Cardiac septum (tissue), 1 donor: ENCODE measurements at places on chromosomes 2 and 18. TPM values are rescaled to one million over a fixed set of nuclear protein-coding genes. Genes with fewer than 3 reads are reported as not detected.

DNA sequence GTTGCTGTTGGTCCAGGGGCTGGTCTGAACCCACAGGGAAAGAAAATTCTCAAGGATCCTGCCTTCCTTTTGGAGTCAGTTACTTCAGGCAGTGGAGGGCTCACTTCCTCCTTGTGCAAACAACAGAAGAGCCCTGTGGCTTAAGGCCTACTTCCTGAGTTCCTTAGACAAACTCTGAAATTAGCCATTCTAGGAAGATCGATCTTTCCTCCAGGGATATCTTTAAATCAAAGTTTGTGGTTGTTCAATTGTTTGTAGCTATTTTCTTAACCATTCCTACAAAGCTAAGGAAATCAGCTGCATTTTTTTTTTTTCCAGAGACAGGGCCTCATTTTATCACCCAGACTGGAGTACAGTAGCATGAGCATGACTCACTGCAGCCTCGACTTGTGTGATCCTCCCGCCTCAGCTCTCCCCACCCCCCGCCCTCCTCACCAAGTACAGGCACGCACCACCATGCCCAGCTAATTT is 156.0 kb downstream of the TANC1 start:
- no peak for DNase-seq

COL3A1 gene
- total RNA-seq, result 180 TPM

GRCh38 chr18:5238371-5238976 is 41.4 kb upstream of the AKAIN1 start:
- DNase-seq, result no peak

GRCh38 chr2:29663268-29663667 is 258.1 kb downstream of the ALK start:
- no peak for DNase-seq

DNA sequence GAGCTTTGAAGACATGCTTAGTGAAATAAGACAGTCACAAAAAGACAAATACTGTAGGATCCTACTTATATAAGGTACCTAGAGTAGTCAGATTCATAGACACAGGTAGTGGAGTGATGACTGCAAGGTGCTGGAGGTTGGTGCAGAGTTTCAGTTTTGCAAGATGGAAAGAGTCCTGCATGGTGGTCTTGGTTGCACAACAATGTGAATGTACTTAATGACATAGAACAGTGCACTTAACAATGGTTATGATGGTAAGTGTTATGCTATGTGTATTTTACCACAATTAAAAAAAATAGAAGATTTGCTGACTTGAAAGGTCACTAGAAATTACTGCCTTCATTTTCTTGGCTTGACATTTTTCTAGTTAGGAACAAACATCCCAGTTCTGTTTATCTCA is 9.5 kb downstream of the CERS6 start:
- DNase-seq, result no peak

RMDN2 gene
- total RNA-seq, result 4.8 TPM

GRCh38 chr18:46426021-46426678 is 230.9 kb downstream of the LOXHD1 start:
- peak; percentile 60 for DNase-seq

CENPA gene
- not detected for total RNA-seq

DNA sequence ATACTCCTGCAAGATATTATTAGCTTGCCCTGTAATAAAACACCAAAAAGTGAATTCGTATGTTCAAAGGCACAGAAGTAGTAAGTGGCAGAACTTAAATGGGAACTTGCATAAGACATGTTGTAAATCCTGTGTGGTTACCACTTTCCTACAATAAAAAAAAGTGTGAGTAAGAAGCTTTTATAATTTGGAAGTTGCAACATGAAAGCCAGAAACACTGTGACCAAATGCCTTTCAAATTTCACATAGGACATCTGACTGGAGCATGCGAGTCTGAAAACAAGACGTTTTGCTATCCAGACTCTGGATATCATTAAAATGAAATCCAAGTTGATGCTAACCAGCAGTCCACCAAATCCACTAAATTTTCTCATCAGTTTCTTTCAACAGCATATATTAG is 886.2 kb upstream of the NRXN1 start:
- DNase-seq, result no peak

DNA sequence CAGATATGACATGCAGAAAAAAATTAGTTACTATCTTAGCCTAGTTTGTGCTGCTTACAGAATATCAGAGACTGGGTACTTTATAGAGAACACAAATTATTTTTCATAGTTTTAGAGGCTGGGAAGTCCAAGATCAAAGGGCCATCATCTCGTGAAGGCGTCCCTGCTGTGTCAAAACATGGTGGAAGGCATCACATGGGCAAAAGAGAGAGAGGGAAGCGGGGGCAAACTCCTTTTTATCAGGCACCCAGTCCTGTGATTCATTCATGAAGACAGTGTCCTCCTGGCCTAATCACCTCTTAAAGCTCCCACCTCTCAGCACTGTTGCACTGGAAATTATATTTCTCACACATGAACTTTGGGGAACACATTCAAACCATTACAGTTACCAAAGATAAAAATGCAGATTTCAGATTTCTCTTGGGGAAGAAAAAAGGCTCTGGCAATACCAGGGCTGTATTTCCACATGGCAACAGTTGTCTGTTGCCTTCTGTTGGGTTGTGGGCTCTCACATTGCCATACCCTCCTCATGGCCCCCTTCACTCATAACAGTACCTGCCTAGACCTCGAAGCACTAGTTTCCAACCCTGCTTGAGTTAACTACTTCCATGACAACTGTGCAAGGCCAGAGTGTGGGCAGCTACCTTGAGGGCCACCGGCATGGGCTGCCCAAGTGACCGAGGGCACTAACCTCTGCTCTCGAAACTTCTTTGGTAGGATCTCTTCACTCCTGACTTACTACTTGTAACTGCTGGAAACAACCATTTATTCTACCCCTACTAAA is 2.7 kb upstream of the ACTR3 start:
- DNase-seq, result no peak

GKN2 gene
- total RNA-seq, result not detected

- DNase-seq, result peak; percentile 82
Measured at GRCh38 chr2:84830095-84830494, 50.8 kb downstream of the TRABD2A start.

DNA sequence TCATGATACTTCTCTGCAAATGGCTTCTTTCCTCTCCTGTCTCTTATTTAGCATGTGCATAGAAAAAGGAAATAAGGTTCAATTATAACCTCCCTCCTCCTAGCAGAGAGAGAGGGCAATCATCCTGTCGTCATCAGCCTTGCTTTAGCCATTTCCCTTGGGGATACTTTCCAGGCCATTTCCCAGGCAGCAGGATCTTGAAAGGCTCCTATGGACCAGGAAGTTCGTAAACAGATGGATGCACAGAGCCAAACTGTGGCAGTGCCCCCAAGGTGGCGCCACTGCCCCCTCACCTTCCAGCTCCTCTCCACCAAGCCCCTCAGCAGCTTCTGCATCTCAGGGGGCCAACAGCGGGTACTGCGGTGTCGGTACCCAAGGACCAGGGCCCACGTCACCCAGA is 157.4 kb downstream of the DTNA start:
- no peak for DNase-seq

GRCh38 chr2:129906139-129906860 is 73.2 kb upstream of the RAB6C start:
- DNase-seq, result peak; percentile 50

C2orf66 gene
- total RNA-seq, result not detected

DNA sequence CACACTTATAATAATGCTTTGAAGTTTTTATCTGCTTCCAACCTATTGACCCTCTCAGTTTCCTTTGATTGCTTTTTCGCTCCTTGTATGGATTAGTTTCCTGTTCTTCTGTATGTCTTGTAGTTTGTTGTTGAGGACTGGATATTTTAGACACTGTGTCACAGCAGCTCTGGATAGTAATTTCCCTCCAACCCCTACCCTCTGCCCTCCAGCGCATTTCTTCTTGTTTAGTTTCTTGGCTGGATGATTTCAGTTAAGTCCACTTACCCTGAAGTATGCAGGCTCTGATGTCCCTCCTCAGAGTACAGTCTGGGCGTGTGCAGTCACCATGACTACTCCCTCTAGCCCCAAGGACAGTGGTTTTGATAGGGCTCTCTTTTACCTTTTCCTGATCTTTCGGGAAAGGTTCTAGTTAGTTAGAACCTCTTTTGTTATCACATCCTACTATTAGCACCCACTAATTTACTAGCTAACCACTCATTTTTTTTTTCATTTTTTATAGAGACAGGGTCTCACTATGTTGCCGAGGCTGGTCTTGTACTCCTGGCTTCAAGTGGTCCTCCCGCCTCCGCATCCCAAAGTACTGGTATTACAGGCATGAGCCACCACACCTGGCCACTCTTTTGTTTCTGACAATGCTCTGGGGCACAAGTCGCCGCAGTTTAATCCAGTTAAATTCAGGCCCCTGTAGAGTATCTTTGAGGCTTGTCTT is 16.3 kb upstream of the LYG1 start:
- no peak for DNase-seq

CABLES1 gene
- 1.5 TPM for total RNA-seq

EIPR1 gene
- total RNA-seq, result 10.5 TPM

REG1B gene
- total RNA-seq, result not detected

DNA sequence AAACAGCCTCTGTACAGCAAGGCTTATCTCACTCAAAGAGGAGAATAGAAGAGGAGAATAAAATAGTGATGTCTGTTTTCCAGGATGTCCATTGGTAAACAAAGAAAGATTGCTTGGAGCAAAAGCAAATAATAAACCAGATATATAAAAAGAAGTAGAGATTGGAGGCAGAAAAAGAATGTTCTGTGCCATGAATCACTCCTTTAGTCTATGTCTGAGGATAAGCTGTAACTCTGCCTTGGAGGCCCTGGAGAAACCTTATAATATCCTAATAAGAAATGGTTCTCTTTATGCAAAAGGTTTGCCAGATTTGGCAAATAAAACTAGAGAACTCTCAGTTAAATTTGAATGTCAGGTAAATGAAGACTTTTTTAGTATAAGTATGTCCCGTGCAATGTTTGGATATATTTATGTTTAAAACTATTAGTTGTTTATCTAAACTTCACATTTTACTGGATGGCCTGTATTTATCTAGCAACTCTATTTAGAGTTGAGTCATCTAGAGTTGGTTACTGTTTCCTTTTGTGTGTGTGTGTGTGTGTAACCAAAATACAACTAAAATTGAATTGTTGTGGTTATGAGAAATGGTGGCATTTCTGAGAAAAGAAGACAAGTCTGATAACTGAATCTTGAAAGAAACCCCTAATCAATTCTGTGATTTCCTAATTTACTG is 510.3 kb upstream of the SETBP1 start:
- DNase-seq, result no peak

GRCh38 chr18:275486-275885 is 7.6 kb upstream of the THOC1 start:
- no peak for DNase-seq

DNA sequence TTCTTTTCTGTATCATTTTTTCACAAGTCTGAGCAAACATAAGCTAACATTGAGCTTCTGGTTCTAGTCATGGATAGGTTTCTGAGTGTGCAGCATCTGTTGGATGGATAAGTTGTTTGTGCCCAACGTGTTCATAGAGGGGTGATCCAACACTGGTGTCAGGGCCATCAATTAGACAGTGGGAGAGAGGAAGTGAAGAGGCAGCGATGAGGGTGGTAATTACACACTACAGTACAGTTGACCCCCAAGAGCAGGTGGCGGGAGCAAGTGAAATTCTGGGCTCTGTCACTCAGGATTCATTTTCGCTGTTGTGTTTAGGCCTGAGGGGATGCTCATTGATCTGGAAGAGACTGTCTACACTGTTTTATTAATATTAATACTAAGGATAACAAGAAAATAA is 180.0 kb upstream of the CXCR4 start:
- no peak for DNase-seq

DNA sequence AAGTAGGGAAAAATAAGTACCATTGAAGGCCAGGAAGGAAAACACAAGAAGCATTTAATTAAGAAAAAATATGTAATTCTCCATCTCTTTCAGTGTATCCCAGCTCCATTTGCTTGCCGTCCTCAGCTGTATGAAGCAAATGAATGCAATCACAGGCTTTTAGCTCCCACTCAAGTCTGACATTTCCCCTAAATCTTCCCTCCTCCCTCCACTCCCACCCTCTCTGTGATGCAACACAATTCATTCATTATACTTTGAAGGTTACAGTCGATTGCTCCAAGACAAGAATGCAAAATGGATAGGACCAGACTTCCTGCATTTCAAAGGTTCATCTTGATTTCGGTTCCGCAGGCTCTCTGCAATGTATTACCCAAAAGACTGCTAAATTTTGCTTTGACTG is 172.7 kb upstream of the SERPINE2 start:
- DNase-seq, result no peak

SNORC gene
- 1.1 TPM for total RNA-seq
